HFFc6 (cell line): ENCODE measurements at places on chromosomes 16 and 17. TPM values are rescaled to one million over a fixed set of nuclear protein-coding genes. Genes with fewer than 3 reads are reported as not detected.

DNA sequence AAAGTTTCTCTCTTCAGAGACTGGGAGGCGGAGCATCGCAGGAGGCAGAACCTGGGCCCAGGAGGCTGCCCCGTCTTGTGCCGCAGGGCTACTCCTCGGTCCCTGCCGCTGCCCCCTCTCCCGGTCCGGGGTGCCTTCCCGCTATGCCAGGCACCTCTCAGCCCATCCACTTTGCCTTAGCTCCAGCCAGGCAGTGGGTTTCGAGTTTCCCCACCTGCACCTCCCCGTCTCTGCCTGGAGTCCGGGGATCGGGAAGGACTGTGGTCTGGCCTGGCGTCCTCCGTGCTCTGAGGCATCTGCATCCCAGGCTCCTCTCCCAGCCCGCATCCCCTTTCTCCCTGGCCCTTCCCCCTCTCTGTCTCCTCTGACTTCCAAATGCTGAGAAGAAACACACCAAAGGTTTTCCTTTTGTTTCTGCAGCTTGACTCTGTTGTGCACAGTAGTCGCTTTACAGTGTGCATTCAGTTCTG is 26.8 kb upstream of the PIK3R6 start:
- H3K4me3 ChIP-seq: peak overlapping the region; percentile 58; the same call in 1 of the 2 replicates
- peaks cover 3% of the 10 kb centered on the region for H3K27me3 ChIP-seq
- H3K27ac ChIP-seq: no peak overlapping the region
- no peak for DNase-seq

GRCh38 chr17:13690806-13691205 is 89.1 kb upstream of the HS3ST3A1 start:
- H3K36me3 ChIP-seq: no peaks in the 10 kb centered on the region
- peaks cover 6% of the 10 kb centered on the region for H3K4me1 ChIP-seq
- DNase-seq: no peak
- H3K27ac ChIP-seq: no peak overlapping the region
- H3K27me3 ChIP-seq: no peaks in the 10 kb centered on the region

DNA sequence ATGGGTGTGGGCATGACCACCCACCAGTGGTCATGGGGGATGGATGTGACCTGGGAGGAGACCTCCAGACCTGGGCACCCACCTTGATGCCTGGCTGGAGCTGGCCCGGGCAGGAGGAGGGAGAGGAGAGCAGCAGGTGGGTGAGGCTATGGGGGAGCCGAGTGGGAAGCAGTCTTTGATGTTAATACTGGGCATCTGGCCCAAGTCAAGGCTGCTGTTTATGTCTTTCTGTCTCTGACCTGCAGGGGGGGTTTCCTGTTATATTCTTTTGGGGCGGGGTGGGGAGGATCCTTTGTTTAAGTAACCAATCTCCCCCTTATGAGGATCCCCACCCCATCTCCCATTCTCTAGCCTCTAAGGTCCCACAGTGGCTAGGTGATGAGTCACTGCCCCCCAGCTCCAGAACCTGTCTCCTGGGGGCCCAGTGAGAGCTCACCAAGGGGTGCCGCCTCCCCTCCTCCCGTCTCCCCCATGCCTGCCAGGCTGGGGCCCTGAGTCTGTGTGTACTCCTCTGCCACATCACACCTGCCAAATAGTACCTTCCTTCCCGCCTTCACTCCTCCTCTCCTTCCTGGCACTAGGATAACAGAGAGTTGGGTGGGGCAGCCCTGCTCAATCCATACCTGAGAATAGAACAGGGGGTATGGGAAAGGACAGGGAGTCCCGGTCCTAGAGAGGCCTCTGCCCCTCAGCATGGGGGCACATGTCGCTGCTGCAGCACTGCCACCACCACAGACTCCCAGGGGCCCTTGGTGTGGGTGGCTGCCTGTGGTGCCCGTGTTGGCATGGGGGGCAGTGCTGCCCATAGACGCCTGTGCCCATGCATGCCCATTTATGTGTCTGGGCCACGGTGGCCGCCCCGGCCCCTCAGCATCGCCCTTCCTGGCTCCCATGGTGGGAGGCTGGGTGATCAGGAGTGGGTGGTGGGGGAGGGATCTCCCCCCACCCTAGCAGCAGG is 7.3 kb downstream of the THRA start:
- H3K36me3 ChIP-seq: no peaks in the 10 kb centered on the region
- H3K27ac ChIP-seq: peak overlapping the region; percentile 96
- DNase-seq: peak; percentile 43
- H3K4me3 ChIP-seq: peak overlapping the region; percentile 72
- peaks cover 60% of the 10 kb centered on the region for H3K4me1 ChIP-seq

GRCh38 chr16:77551357-77551756 is 116.5 kb upstream of the ADAMTS18 start:
- H3K4me1 ChIP-seq: no peaks in the 10 kb centered on the region
- H3K4me3 ChIP-seq: no peak overlapping the region
- peaks cover under 1% of the 10 kb centered on the region; the same call in 1 of the 2 replicates for H3K27me3 ChIP-seq
- no peak for DNase-seq
- H3K36me3 ChIP-seq: no peaks in the 10 kb centered on the region

GRCh38 chr17:43411749-43412148 is 13.0 kb downstream of the ARL4D start:
- H3K4me1 ChIP-seq: peaks cover 51% of the 10 kb centered on the region
- no peak for DNase-seq
- peaks cover 3% of the 10 kb centered on the region for H3K27me3 ChIP-seq
- no peak overlapping the region for H3K4me3 ChIP-seq
- H3K36me3 ChIP-seq: no peaks in the 10 kb centered on the region

The MPP2 gene
- 0.87 to 1.5 TPM (median 0.99 TPM) in 3 replicates for total RNA-seq

DNA sequence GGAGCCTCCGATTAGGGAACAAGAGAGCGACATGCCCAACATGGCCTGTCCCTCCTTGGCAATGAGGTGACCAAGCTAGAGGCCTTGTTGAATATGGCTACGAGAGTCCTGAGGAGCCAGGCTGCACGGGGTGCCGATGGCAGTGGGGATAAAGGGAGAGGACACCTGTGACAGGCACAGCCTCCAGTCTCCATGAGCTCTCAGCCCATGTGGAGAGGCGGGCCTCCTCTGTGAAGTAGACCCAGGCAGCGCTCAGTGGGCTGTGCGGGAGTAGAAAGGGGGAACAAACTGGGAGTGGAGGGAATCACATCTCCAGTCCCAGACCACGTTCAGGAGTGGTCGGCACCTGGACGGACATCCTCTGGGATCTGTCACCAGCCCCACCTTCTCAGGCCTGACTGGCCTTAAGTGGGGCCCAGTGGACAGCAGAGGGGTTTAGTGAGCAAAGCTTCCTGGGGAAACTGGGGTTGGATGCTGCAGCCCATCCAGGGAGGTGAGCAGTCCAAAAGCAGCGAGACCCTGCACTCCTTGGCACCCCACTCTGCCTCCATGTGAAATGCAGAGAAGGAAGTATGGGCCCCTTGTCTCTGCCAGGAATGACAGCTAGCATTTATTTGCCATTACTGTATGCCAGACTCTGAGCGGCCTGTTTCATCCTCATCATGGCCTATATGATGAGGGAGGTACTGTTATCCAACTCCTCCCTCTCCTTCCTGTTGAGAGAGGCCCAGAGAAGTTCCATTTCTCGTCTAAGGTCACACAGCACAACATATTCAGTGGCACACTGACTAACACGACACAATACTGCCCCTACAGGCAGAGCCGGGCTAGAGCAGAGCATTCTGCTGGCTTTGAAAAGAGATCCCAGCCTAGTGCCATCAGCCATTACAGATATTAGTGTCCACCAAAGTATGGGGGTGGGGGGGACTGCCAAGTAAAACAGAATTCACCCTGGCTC is 4.5 kb upstream of the TMEM92 start:
- H3K27me3 ChIP-seq: no peaks in the 10 kb centered on the region; the same call in 1 of the 2 replicates
- H3K27ac ChIP-seq: peak overlapping the region; percentile 95
- H3K4me3 ChIP-seq: peak overlapping the region; percentile 62
- H3K4me1 ChIP-seq: peaks cover 78% of the 10 kb centered on the region
- no peaks in the 10 kb centered on the region for H3K36me3 ChIP-seq

DNA sequence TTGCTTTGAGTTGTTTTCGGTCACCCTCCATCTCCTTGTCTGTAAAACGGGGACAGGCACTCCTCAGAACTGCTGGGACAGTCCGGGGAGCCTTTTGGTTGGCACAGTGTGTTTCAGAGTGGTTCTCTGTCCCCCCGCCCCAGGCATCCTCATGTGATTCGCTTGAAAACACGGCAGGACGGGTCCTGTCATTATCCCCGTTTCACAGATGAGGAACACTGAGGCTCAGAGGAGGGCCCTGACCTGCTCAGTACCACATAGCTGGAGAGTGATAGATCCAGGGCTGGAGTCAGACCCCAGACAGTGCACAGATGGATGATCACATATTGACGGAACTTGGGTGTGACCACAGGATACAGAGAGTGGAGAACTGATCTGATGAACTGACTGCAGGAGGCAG is 13.5 kb upstream of the ADGRG1 start:
- H3K4me3 ChIP-seq: no peak overlapping the region
- H3K4me1 ChIP-seq: peaks cover 18% of the 10 kb centered on the region
- no peak for DNase-seq
- H3K27me3 ChIP-seq: peaks cover 16% of the 10 kb centered on the region
- H3K36me3 ChIP-seq: no peaks in the 10 kb centered on the region

The ARL5C gene
- total RNA-seq: not detected in 2 replicates

DNA sequence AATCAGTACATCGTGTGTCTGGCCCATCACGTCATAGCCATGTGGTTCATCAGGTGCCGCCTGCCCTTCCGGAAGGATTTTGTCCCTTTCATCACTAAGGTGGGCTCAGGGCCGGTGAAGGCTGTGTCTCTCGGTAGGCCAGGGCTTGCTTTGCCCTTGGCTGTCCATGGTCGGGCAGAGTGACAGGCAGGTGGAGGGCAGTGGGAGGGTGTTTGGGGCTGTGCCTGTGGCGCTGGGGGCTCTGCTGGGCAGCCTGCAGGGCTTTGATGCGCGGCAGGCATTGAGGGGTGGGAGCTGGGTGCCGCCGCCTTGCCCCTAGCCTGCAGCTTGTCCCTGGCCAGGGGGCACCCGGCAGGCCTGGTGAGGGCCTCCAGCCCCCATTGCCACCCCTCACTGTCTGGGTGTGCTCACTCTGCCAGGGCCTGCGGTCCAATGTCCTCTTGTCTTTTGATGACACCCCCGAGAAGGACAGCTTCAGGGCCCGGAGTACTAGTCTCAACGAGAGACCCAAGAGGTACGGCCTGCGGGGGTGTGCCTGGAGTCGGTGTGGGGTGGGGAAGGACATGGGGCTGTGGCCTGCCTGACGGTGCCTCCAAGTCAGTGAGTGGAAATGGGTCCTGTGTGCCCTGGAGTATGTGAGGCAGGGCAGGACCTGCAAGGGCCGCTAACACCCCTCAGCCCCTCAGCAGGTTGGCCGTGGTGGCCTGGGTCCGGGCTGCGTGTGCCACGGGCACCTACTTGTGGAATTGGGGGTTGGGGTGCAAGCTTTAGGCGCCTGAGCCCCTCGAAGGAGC is 28.5 kb downstream of the TSC2 start:
- no peaks in the 10 kb centered on the region; the same call in 1 of the 2 replicates for H3K27me3 ChIP-seq
- no peak overlapping the region for H3K4me3 ChIP-seq
- H3K27ac ChIP-seq: no peak overlapping the region
- H3K4me1 ChIP-seq: no peaks in the 10 kb centered on the region

The TNS4 gene
- not detected in 3 replicates for total RNA-seq

The CFAP97D1 gene
- not detected in 3 replicates for total RNA-seq

DNA sequence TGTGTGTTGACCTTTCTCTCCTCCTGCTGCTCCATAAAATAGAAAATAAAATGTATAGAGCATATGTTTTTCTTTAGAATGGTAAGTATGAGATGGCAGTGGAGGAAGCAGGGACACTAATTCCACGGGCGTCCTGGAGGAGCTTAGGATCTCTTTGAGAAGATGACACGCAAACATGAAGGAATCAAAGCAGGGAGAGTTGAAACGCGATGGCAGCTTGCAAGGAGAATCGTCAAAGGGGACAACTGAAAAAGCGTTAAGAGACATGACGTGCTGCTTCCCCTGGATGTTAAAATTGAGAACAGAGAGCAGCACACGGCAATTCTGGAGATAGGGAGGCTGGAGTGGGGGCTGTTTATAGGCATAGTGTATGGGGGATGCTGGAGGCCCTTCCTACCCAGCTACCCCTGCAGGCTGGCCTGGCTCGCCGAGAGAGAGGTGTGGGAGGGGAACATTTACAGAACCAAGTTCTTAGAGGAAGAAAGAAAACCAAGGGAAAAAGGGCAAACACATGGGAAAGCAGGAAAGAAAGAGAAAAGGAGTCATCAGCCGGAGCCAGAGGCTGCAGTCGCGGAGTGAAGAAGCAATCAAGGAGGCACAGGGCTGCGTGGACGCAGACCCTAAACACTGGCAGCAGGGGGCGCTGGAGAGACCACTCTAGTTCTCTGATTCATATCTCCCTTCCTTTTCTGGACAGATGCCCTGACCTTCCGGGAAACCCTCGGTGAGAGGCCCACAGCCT is 55.8 kb downstream of the MYH13 start:
- peaks cover 10% of the 10 kb centered on the region; the same call in 1 of the 2 replicates for H3K27me3 ChIP-seq
- H3K36me3 ChIP-seq: no peaks in the 10 kb centered on the region
- no peak overlapping the region for H3K27ac ChIP-seq
- DNase-seq: peak; percentile 65
- no peak overlapping the region for H3K4me3 ChIP-seq

GRCh38 chr16:88526906-88527185 is 43.4 kb upstream of the ZC3H18 start:
- H3K36me3 ChIP-seq: no peaks in the 10 kb centered on the region
- no peaks in the 10 kb centered on the region for H3K4me1 ChIP-seq
- no peak overlapping the region for H3K4me3 ChIP-seq
- no peak for DNase-seq
- no peaks in the 10 kb centered on the region for H3K27me3 ChIP-seq

- H3K36me3 ChIP-seq: no peaks in the 10 kb centered on the region
- peak overlapping the region; percentile 79 for H3K4me3 ChIP-seq
- H3K27ac ChIP-seq: peak overlapping the region; percentile 95
- H3K4me1 ChIP-seq: peaks cover 44% of the 10 kb centered on the region
These were observed 69.9 kb downstream of the ABR start for GRCh38 chr17:1109606-1110540.

- H3K36me3 ChIP-seq: no peaks in the 10 kb centered on the region
- DNase-seq: no peak
- H3K27ac ChIP-seq: no peak overlapping the region
- peaks cover 24% of the 10 kb centered on the region for H3K27me3 ChIP-seq
- no peak overlapping the region for H3K4me3 ChIP-seq
These were observed 2.3 kb upstream of the PAQR4 start for GRCh38 chr16:2966808-2967191.

DNA sequence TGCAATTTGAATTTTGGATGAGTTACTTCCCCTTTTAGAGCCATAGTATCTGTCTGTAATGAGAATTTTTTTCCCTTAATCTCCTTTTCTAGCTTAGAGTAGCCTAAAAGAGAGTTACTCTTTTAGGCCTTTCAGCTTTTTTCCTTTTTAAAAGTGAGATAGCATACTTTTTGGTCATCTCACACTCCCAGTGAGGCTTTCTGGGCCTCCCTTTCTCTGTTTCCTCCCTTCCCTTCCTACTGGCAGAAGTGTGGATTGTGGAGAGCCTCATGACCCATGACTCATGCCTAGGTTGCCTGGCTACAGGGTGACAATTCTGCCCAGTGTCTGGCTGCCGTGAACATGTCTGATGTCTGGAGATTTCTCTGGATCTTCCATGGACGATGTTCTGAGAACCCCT is 15.2 kb downstream of the KRT23 start:
- H3K27me3 ChIP-seq: no peaks in the 10 kb centered on the region
- H3K36me3 ChIP-seq: peaks cover 6% of the 10 kb centered on the region; the same call in 1 of the 2 replicates
- H3K27ac ChIP-seq: peak overlapping the region; percentile 96
- no peak overlapping the region for H3K4me3 ChIP-seq

GRCh38 chr17:47720754-47721533 is 12.1 kb upstream of the TBX21 start:
- peak overlapping the region; percentile 43; the same call in 1 of the 2 replicates for H3K4me3 ChIP-seq
- peaks cover 52% of the 10 kb centered on the region for H3K4me1 ChIP-seq
- H3K36me3 ChIP-seq: no peaks in the 10 kb centered on the region
- peak; percentile 49 for DNase-seq
- H3K27me3 ChIP-seq: peaks cover 68% of the 10 kb centered on the region
- no peak overlapping the region for H3K27ac ChIP-seq

The TMEM204 gene
- 16.0 and 26.8 TPM in 2 replicates for total RNA-seq
